ENCODE measurements at places on chromosomes 6 and 20. TPM values are rescaled to one million over a fixed set of nuclear protein-coding genes. Genes with fewer than 3 reads are reported as not detected.

SLPI gene
- 0.37 TPM for total RNA-seq

GRCh38 chr6:113679051-113679450, 178.1 kb upstream of the MARCKS start:
- no peaks in the 10 kb centered on the region for H3K4me1 ChIP-seq
- no peak for DNase-seq
- no peak overlapping the region for H3K27ac ChIP-seq
- H3K27me3 ChIP-seq = no peaks in the 10 kb centered on the region
- H3K36me3 ChIP-seq = no peaks in the 10 kb centered on the region

NT5E gene
- 6.1 TPM for total RNA-seq

DNA sequence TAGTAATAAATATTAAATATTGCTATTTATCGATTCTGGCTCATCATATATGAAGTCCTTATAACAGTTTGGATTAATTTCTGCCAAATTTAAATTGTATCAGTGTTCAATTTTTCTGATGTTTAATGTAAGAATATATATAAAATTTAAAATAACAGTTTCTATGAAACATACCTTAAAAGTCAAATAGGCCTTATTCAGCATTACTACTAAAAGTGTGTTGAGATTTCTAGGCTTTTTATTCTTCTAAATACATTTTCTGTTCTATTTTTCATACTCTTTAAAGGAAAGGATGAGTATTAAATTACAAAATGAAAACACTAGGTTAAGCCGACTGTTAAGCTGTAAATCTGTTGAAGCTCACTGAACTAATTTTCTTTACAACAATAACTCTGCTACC, 13.6 kb downstream of the PERP start:
- no peak for DNase-seq
- no peak overlapping the region for H3K4me3 ChIP-seq
- H3K4me1 ChIP-seq = no peaks in the 10 kb centered on the region
- H3K27me3 ChIP-seq = peaks cover 26% of the 10 kb centered on the region
- H3K36me3 ChIP-seq = peaks cover 3% of the 10 kb centered on the region
- H3K27ac ChIP-seq = no peak overlapping the region

COL12A1 gene
- total RNA-seq = not detected

- DNase-seq = no peak
- H3K27ac ChIP-seq = no peak overlapping the region
- no peaks in the 10 kb centered on the region for H3K27me3 ChIP-seq
Measured at GRCh38 chr6:100809346-100809745, 71.8 kb downstream of the ASCC3 start.

DNA sequence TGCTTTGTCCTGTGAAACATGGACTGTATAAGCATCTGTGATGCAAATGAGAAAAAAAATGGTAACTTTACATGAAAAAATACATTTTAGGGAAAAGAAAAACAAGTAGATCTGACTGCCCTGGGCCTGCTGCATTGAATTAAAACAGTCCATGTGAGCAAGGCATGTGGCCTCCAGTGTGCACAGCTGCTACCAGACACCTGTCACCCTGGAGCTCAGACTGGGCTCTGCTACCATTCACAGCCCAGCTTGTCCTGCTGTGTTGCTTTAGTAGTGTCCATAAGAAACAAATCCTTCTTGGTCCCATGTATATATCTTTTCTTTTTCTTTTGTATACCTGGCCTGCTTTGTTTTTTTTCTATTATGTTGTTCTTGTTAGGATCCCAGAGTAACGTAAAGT, 315.9 kb downstream of the NKAIN2 start:
- no peaks in the 10 kb centered on the region for H3K27me3 ChIP-seq
- H3K27ac ChIP-seq = no peak overlapping the region
- no peaks in the 10 kb centered on the region for H3K4me1 ChIP-seq
- no peaks in the 10 kb centered on the region for H3K36me3 ChIP-seq

DNA sequence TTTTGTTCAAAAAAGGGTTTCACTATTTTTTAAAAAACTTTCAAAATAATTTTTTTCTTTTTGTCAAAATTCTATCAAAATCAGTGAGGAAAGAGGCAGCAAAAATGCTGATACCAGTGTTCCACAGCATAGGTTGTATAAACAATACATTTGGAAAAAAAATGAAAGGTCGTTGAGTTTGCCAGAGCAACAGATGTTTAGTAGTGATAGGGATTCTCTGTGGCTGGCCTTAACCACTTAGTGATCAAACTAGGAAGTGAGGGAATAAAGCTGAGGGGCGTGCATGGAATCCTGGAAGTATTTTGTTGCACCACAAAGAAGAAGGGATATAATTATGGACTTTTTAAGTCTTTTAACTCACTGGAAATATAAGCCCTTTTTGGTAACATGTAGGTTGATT, 555.3 kb upstream of the CHD6 start:
- no peak overlapping the region for H3K27ac ChIP-seq
- no peaks in the 10 kb centered on the region for H3K36me3 ChIP-seq
- no peaks in the 10 kb centered on the region for H3K27me3 ChIP-seq
- H3K4me1 ChIP-seq = no peaks in the 10 kb centered on the region

DNA sequence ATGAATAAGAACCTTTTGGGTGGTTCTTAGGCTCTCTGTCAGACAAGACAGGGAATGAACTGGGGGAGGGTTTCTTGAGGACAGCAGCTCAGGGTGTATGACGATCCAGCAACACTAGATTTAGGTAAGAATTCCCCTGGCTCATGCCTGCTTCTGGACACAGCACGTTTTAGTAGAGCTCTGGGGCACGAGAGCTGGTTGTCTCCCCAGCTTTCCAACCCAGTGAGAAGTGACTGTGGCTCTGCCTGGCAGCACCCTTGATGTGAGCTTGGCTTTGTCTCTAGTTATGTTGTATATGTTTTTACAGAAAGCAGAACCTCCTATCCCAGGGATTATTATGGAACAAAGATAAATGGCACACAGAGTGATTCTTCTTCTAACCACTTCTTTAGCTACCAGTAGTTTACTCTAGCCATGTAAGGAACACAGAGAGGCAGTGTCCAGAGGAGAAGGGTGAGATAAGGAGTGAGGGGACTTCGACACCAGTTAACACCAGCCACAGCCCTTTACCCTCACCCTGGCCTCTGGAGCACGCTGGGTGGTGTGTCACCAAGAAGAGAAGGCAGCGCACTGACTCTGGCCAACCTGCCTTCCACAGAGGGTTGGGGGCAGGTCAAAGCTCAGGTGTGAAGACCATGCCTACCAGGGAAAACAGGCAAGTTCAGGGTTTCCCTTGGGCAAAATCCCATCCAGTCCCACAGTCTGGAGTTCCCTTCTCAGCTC, 3.9 kb downstream of the APOBEC2 start:
- H3K27ac ChIP-seq = no peak overlapping the region
- peaks cover 5% of the 10 kb centered on the region for H3K36me3 ChIP-seq
- no peak for DNase-seq
- H3K27me3 ChIP-seq = no peaks in the 10 kb centered on the region
- peaks cover 15% of the 10 kb centered on the region for H3K4me1 ChIP-seq

DNA sequence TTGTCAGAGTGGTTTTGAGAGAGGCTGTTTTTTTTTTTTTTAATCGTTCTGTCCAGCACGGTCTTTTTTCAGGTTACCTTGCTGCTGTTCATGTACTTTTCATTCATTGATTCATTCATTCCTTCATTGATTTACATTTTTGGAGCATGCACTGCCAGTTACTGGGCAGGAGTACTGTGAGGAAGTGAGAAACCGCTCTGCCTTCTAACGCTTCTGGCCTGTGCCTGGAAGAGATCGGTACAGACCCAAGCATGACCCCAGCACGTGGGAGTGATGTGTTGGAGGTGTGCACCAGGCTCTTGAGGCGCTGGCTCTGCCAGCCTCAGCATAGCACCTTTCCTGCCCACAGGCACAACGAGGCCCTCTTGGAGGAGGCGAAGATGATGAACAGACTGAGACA, 9.1 kb downstream of the RIPK1 start:
- no peak overlapping the region for H3K4me3 ChIP-seq
- DNase-seq = no peak
- peaks cover 62% of the 10 kb centered on the region for H3K36me3 ChIP-seq
- H3K27me3 ChIP-seq = no peaks in the 10 kb centered on the region
- H3K4me1 ChIP-seq = peaks cover 40% of the 10 kb centered on the region

THBS2 gene
- total RNA-seq = not detected

FRMD1 gene
- not detected for total RNA-seq

DNA sequence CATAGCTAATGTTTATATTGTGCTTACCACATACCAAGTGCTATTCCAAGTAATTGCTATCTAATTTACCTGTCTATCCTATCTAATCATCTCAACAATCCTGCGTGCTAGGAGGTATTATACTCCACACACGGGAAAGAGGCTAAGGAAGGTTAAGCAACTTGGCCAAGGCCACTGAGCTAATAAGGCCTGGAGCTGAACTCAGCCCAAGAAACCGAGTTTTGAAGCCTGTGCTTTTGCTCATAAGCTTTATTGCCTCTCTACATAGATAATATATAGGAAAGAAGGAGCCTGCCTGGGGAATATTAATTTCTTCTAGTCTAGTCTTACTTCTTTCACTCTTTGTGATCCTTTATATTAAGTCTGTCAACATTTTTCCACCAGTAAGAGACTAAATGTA, 67.8 kb upstream of the ADGRF4 start:
- H3K36me3 ChIP-seq = peaks cover 2% of the 10 kb centered on the region
- H3K4me1 ChIP-seq = peaks cover 21% of the 10 kb centered on the region
- H3K27me3 ChIP-seq = no peaks in the 10 kb centered on the region
- no peak overlapping the region for H3K4me3 ChIP-seq

VSX1 gene
- not detected for total RNA-seq

DNA sequence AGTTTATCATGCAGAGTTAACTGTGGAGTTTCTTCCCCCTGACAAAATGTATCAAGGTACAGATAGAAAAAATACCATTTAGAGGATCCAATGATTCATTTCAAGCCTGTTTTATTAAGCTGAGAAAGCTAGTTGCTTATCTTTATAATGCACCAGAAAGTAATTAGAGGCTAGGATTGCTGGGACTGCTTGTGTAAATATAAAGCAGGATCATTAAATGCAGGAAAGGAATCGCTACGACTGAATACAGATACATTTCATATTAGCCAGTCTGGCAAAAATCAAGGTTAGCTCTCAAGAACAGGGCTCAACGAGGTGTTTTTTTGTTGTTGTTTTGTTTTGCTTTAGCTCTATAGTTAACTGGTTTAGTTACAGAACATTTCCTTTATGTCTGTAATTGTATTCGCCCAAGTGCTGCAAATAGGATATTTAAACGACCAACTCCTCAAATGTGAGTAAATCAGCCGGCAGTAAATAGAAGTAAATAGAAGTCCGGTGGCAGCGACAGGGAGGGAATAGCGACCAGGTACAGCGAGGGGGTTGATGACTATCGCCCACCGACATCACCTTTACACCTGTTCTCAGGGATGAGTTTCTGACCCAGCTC, 748 bp downstream of the UBE2J1 start:
- H3K4me1 ChIP-seq = peaks cover 69% of the 10 kb centered on the region
- H3K36me3 ChIP-seq = peaks cover 9% of the 10 kb centered on the region
- peak overlapping the region; percentile 97 for H3K27ac ChIP-seq
- peak overlapping the region; percentile 96 for H3K4me3 ChIP-seq
- H3K27me3 ChIP-seq = no peaks in the 10 kb centered on the region
- DNase-seq = no peak

FAM210B gene
- 8.4 TPM for total RNA-seq

ARMH2 gene
- 1.8 TPM for total RNA-seq

GRCh38 chr20:63860325-63861051, 810 bp upstream of the ABHD16B start:
- no peak overlapping the region for H3K27ac ChIP-seq
- H3K4me3 ChIP-seq = no peak overlapping the region
- DNase-seq = no peak
- H3K27me3 ChIP-seq = no peaks in the 10 kb centered on the region
- H3K4me1 ChIP-seq = peaks cover 27% of the 10 kb centered on the region
- H3K36me3 ChIP-seq = peaks cover 15% of the 10 kb centered on the region

FIG4 gene
- 11.0 TPM for total RNA-seq

- H3K27ac ChIP-seq = no peak overlapping the region
- no peak for DNase-seq
- H3K27me3 ChIP-seq = no peaks in the 10 kb centered on the region
Measured at GRCh38 chr6:142696123-142697000, 248.6 kb downstream of the HIVEP2 start.

CDSN gene
- not detected for total RNA-seq

- no peak for DNase-seq
- no peak overlapping the region for H3K4me3 ChIP-seq
- H3K27me3 ChIP-seq = no peaks in the 10 kb centered on the region
- H3K27ac ChIP-seq = no peak overlapping the region
- H3K36me3 ChIP-seq = no peaks in the 10 kb centered on the region
Measured at GRCh38 chr20:5821627-5822215, 71.5 kb downstream of the SHLD1 start.

RNF39 gene
- not detected for total RNA-seq

TP53TG5 gene
- not detected for total RNA-seq

RWDD1 gene
- total RNA-seq = 51.6 TPM

Measured in activated CD4-positive, alpha-beta T cell treated with anti-CD3 and anti-CD28 coated beads, Interleukin-2, amount 10 ng/mL, durations not matched to agents 7 days and 5 days (primary cell).